ENCODE measurements at places on chromosomes 2 and 18. TPM values are rescaled to one million over a fixed set of nuclear protein-coding genes. Genes with fewer than 3 reads are reported as not detected.
A peak's percentile ranks its signal among the peaks of the same experiment; 100 is the strongest.

DNA sequence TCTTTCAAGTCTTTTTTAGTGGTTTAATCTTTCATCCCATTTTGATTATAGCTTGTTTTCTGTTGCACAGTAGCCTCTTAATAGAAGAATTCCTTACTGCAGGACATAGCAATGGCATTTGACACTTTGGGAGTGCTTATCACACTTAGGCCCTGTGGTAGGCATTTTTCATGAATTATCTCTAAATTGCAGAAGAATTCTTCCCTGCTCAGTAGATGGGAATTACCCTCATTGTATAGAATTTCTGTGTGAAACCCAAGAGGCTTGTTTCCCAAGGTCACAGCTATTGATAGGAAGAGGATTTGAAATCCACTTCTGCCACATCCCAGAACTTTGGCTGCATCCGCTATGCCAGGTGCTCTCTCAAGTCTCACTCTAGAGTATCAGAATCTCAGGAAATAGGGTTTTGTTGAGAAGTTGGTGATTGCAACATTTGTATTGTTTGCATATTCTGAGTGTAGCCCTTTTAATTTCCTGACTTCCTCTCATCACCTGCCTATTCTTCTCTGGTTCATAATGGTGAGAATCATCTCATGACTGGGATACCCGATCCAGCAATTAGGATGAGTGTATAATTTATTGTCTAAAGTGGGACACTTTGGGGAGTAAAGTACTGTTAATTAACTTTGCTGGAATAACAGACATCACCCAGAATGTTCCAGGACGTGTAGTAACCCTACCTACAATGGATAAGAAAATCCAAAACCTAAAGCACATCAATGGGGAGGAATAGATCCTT lies 255.2 kb upstream of the RASGRP3 start:
- H3K27me3 ChIP-seq = no peaks in the 10 kb centered on the region
- H3K4me3 ChIP-seq = no peak overlapping the region
- H3K4me1 ChIP-seq = peaks cover 55% of the 10 kb centered on the region
- peaks cover 17% of the 10 kb centered on the region for H3K36me3 ChIP-seq

GRCh38 chr2:241217320-241218031 lies 29.0 kb downstream of the ANO7 start:
- H3K36me3 ChIP-seq = no peaks in the 10 kb centered on the region
- peak overlapping the region; percentile 74 for H3K4me3 ChIP-seq
- H3K27ac ChIP-seq = peak overlapping the region; percentile 86
- no peaks in the 10 kb centered on the region for H3K27me3 ChIP-seq

DNA sequence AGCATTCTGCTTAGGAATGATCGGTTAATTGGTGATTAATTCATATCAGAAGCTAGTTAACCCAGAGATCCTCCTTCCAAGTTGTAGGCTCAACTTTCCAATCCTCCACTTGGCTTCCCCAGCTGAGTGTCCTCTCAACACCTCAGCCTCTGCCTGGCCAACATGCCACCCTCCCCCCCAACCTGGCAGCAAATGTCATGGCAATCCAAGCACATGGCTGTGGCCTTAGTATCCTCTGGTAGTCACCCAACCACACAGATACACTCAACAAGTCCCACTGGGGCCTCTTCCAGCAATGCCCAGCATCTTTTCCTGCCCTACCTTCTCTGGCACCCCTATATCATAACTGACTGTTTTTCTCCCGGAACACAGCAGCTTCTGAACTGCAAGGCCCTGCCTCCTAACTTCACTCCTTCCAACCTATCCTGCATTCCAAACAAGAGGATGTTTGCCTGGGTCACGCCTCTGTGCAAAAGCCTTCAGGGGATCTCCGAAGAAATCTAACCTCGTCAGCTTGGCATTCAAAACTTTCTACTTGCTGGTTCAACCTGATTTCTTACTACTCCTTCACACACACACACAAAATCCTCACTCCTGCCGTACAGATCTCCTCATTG lies 195.0 kb downstream of the CYP26B1 start:
- H3K36me3 ChIP-seq = peaks cover 9% of the 10 kb centered on the region
- no peak for DNase-seq
- peaks cover 11% of the 10 kb centered on the region for H3K4me1 ChIP-seq
- H3K4me3 ChIP-seq = no peak overlapping the region
- peaks cover 20% of the 10 kb centered on the region for H3K27me3 ChIP-seq

- no peak overlapping the region for H3K27ac ChIP-seq
- DNase-seq = no peak
- H3K36me3 ChIP-seq = peaks cover 5% of the 10 kb centered on the region
- H3K27me3 ChIP-seq = no peaks in the 10 kb centered on the region
Measured at GRCh38 chr2:15260835-15261234, 300.3 kb downstream of the NBAS start.

DNA sequence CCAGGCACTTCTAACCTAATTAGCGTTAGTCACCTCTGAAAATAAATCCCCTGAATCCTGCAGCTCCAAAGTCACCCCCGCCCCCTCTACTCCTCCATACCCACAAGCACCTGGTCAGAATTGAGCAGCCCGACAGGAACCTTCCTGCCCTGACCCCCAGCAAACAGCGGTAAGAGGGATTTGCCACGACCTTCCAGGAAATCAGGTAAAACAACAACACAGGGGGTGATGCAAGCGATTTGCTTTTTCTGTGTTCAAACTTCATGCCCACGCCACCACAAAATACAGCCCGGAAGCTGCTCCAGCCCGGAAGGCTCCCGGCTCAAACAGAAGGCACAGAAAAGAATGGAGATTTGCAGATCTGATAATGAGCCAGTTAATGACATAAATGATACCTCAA lies 367.1 kb downstream of the GPD2 start:
- H3K36me3 ChIP-seq = no peaks in the 10 kb centered on the region
- H3K27ac ChIP-seq = no peak overlapping the region
- H3K27me3 ChIP-seq = peaks cover 11% of the 10 kb centered on the region
- H3K4me1 ChIP-seq = no peaks in the 10 kb centered on the region

- H3K27me3 ChIP-seq = peaks cover 4% of the 10 kb centered on the region
- H3K4me3 ChIP-seq = no peak overlapping the region
- H3K4me1 ChIP-seq = no peaks in the 10 kb centered on the region
Measured at GRCh38 chr2:15844211-15844801, 96.0 kb upstream of the MYCN start.

GRCh38 chr18:63284827-63285733 lies 34.5 kb downstream of the BCL2 start:
- DNase-seq = no peak
- H3K27ac ChIP-seq = no peak overlapping the region
- H3K36me3 ChIP-seq = peaks cover 2% of the 10 kb centered on the region
- no peak overlapping the region for H3K4me3 ChIP-seq
- no peaks in the 10 kb centered on the region for H3K27me3 ChIP-seq
- no peaks in the 10 kb centered on the region for H3K4me1 ChIP-seq

- DNase-seq = no peak
- no peak overlapping the region for H3K27ac ChIP-seq
Measured at GRCh38 chr2:53452957-53453748, 314.5 kb upstream of the CHAC2 start.

DNA sequence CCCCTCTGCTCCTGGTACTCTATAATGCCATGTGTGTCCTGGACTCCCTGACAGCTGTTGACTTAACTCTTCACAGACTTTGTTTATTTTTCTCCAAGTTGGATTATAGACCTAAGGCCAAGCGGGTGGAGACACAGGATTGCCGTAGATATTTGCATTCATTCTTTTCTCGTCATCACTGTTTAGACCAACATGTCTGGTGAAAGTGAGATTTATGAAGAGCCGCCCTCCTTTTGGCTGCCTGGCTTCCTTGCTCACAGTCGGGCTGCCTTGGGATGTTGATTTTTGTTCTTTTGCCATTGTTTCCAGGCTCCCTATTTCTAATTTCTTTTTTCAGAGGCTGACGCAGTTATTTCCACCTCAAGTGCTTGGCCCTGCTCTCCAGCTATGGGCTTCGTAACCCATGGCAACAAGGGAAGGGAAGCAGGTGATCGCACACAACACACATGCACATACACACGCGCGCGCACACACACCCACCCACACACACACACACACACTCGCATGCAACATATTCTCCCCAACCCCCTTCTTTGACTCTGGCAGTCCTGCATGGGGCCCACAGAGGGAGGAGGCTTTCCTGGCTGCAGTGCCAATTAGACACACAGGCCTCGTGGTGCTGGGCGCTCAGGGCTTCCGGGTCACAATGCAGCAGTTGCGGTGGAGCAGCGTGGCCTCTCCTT lies 296.5 kb downstream of the MTX2 start:
- H3K4me1 ChIP-seq = no peaks in the 10 kb centered on the region
- no peak overlapping the region for H3K27ac ChIP-seq
- no peak for DNase-seq
- H3K4me3 ChIP-seq = no peak overlapping the region

- H3K27ac ChIP-seq = no peak overlapping the region
- DNase-seq = no peak
- no peaks in the 10 kb centered on the region for H3K36me3 ChIP-seq
- H3K27me3 ChIP-seq = no peaks in the 10 kb centered on the region
Measured at GRCh38 chr2:16070648-16070971, 130.3 kb downstream of the MYCN start.

DNA sequence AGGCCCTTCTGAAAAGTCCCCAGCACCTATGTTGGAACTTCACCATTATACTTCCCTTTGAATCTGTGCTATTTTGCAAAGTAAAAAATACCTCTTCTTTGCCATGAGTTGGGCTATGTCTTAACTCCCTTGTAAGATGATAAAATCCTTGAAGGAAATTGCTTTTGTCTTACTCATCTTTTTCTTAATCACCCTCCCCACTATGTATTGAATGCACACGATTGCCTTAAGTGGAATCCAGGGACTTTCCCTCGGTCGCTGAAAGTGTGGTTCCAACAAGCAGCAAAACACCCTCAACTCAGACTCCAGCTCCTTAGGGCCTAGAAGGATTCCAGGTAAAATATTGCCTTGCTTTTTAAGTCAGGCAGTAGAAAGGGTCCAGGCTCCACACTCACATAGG lies 173.2 kb upstream of the ARL4C start:
- H3K4me3 ChIP-seq = no peak overlapping the region
- H3K27ac ChIP-seq = no peak overlapping the region
- peaks cover 27% of the 10 kb centered on the region for H3K4me1 ChIP-seq
- peaks cover 2% of the 10 kb centered on the region for H3K36me3 ChIP-seq
- no peaks in the 10 kb centered on the region for H3K27me3 ChIP-seq

GRCh38 chr18:58828399-58829121 lies 36.1 kb upstream of the ZNF532 start:
- DNase-seq = no peak
- no peaks in the 10 kb centered on the region for H3K36me3 ChIP-seq
- no peaks in the 10 kb centered on the region for H3K27me3 ChIP-seq
- no peaks in the 10 kb centered on the region for H3K4me1 ChIP-seq

DNA sequence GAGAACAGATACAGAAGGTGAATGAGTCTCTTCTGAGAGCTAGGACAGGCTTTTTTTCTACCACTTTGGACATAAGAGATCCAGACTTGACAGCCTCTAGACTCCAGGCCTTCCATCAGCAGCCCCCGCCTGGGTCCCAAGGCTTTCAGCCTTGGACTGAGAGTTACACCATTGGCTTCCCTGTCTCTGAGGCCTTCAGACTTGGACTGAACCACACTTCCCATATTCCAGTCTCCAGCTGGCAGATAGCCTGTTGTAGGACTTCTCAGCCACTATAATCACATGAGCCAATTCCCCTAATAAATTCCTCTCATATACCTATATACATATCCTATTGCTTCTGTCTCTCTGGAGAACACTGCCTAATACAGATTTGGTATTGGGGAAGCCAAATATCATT lies 128.2 kb downstream of the MCFD2 start:
- no peak for DNase-seq
- no peak overlapping the region for H3K4me3 ChIP-seq
- H3K27ac ChIP-seq = no peak overlapping the region
- H3K4me1 ChIP-seq = peaks cover 2% of the 10 kb centered on the region
- no peaks in the 10 kb centered on the region for H3K27me3 ChIP-seq

The THADA gene
- 32.1 TPM for total RNA-seq

The MYOM1 gene
- total RNA-seq = 0.46 TPM

The CGREF1 gene
- 1.2 TPM for total RNA-seq

The NHEJ1 gene
- 19.3 TPM for total RNA-seq

The MDH1B gene
- 1.3 TPM for total RNA-seq

Measured in osteocyte (in vitro differentiated cells).